Progenitor cell of endocrine pancreas (in vitro differentiated cells): ENCODE measurements at places on chromosomes 1 and 21. TPM values are rescaled to one million over a fixed set of nuclear protein-coding genes. Genes with fewer than 3 reads are reported as not detected.
A peak's percentile ranks its signal among the peaks of the same experiment; 100 is the strongest.

GRCh38 chr1:116832308-116832931 lies 77.3 kb upstream of the PTGFRN start:
- DNase-seq: no peak
- no peaks in the 10 kb centered on the region for H3K27me3 ChIP-seq
- H3K27ac ChIP-seq: no peak overlapping the region
- peaks cover 25% of the 10 kb centered on the region for H3K4me1 ChIP-seq
- H3K4me3 ChIP-seq: no peak overlapping the region

DNA sequence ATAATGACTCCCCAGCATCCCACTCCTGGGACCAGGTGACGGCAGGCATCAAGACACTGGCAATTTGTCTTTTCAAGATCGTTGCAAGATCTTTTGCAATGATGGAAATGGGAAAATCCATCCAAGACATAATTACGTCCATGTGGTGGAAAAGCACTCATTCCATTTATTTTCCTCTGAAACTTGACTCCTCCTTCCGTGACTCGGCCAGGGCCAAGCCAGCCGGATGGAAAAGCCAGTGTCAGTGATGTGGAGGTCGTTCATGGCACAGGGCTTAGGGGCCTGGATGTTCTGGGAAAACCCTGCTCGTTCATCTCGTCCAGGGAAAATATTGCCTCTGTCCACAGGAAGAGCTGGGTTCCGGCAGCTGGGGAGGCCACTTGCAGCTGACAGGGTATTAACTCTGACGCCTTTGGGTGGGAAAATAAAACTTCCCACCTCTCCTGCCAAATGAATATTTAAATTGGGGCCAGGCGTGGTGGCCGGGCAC lies 46.2 kb downstream of the C1orf198 start:
- H3K36me3 ChIP-seq: no peaks in the 10 kb centered on the region
- DNase-seq: no peak
- no peak overlapping the region for H3K4me3 ChIP-seq
- no peak overlapping the region for H3K27ac ChIP-seq
- peaks cover 23% of the 10 kb centered on the region for H3K4me1 ChIP-seq
- no peaks in the 10 kb centered on the region for H3K27me3 ChIP-seq

- H3K36me3 ChIP-seq: peaks cover 27% of the 10 kb centered on the region
- H3K4me3 ChIP-seq: no peak overlapping the region
- H3K4me1 ChIP-seq: no peaks in the 10 kb centered on the region
- no peaks in the 10 kb centered on the region for H3K27me3 ChIP-seq
- H3K27ac ChIP-seq: no peak overlapping the region
- DNase-seq: no peak
These were observed 46.9 kb upstream of the ADAM30 start for GRCh38 chr1:119943216-119943615.

- peaks cover under 1% of the 10 kb centered on the region for H3K36me3 ChIP-seq
- no peak overlapping the region for H3K27ac ChIP-seq
- no peaks in the 10 kb centered on the region for H3K27me3 ChIP-seq
- no peak for DNase-seq
These were observed 36.8 kb upstream of the DIRAS3 start for GRCh38 chr1:68087184-68087583.

- no peak overlapping the region for H3K27ac ChIP-seq
- no peak for DNase-seq
- H3K4me3 ChIP-seq: no peak overlapping the region
These were observed 30.3 kb upstream of the KCNQ4 start for GRCh38 chr1:40753142-40753882.

DNA sequence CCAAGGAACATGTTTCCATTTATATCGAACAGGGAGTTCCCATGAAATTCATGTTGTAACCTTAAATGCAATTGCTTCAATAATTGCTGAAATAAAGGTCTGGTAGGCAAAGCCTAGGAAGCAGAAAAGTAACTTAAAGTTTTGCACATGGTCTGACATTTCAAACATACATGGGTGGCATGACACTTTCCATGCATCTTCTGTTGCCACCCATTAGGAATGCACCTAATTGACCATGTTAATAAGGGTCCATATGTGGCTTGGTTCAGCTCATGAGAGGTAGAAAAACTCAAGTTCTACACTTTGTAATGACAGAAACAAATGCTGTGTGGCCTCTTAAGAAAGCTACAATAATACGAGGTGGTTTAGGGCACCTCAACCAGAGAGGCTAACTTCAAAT lies 72.0 kb upstream of the GORAB start:
- H3K36me3 ChIP-seq: peaks cover 2% of the 10 kb centered on the region
- H3K4me1 ChIP-seq: peaks cover 7% of the 10 kb centered on the region
- no peak for DNase-seq

DNA sequence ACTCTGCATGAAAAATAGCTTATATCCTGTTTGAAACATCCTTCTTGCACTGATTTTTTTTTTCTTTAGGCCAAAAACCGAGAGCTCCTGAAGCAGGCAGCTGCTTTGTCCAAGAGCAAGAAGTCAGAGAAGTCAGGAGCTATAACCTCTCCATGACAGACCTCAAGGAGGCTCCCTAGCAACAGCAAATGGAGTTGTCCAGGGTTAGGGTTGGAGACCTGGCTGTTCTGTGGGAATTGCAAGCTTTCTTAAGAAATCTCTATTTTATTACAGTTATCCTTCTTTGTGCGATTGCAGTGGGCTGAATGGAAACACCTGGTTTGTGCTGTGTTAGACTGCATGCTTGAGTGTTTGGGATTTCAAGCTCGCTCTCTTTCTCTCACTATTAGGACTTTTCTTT lies 12.6 kb upstream of the STX12 start:
- DNase-seq: no peak
- H3K4me1 ChIP-seq: no peaks in the 10 kb centered on the region
- H3K36me3 ChIP-seq: peaks cover 7% of the 10 kb centered on the region
- H3K4me3 ChIP-seq: no peak overlapping the region
- H3K27ac ChIP-seq: no peak overlapping the region
- H3K27me3 ChIP-seq: no peaks in the 10 kb centered on the region

GRCh38 chr1:40593449-40594186 lies 62.2 kb downstream of the ZNF684 start:
- no peaks in the 10 kb centered on the region for H3K4me1 ChIP-seq
- H3K27me3 ChIP-seq: peaks cover 14% of the 10 kb centered on the region
- DNase-seq: no peak
- H3K27ac ChIP-seq: no peak overlapping the region
- H3K4me3 ChIP-seq: no peak overlapping the region
- H3K36me3 ChIP-seq: no peaks in the 10 kb centered on the region

CELA2B gene
- total RNA-seq: not detected in 2 replicates

SLC16A1 gene
- 62.7 and 65.0 TPM in 2 replicates for total RNA-seq

TRIM67 gene
- 0.05 and 0.09 TPM in 2 replicates for total RNA-seq

DNA sequence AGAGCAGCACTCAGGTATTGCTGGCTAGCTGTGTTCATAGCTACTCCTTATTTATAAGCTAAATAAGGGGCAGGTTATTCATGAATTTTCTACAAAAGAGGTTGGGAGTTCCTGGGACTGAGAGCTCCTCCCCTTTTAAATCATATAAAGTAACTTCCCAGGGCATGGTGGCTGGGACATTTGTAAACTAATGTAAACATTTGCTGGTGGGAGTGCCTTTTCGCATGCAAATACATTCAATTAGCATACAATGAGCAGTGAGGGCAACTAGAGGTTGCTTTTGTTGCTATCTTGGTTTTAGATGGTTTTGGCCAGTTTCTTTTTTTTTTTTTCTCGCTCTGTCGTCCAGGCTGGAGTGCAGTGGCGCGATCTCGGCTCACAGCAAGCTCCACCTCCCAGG lies 43.4 kb downstream of the GNPAT start:
- no peaks in the 10 kb centered on the region for H3K27me3 ChIP-seq
- no peaks in the 10 kb centered on the region for H3K4me1 ChIP-seq
- H3K36me3 ChIP-seq: peaks cover 6% of the 10 kb centered on the region

GRCh38 chr1:244573768-244574167 lies 79.2 kb upstream of the DESI2 start:
- no peak for DNase-seq
- H3K4me3 ChIP-seq: no peak overlapping the region
- H3K27ac ChIP-seq: no peak overlapping the region
- H3K36me3 ChIP-seq: peaks cover 4% of the 10 kb centered on the region

AIRE gene
- not detected in 2 replicates for total RNA-seq

DNA sequence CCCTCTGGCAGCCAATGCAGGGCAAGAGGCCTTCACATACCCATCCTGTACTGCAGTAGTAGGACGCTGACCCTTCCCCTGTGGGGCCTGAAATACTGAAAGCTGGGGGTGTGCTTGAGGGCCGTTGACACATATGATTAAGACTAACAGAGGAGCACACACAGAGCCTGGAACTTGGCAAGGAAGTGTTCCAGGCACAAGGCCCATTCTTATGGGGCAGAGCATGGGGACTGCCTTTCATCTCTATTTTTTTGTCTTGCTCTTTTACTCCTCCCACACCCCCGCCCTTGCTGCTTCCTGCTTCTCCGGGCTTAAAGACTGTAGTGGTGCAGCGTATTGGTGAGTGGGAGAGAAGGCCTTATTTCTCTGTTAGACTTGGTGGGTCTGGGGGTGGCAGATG lies 137.4 kb downstream of the BACH1 start:
- no peak overlapping the region for H3K4me3 ChIP-seq
- H3K27ac ChIP-seq: no peak overlapping the region
- H3K4me1 ChIP-seq: peaks cover 4% of the 10 kb centered on the region
- peaks cover 2% of the 10 kb centered on the region for H3K36me3 ChIP-seq

NPHP4 gene
- total RNA-seq: 26.6 and 29.9 TPM in 2 replicates

GRCh38 chr1:113207019-113207418 lies 134.0 kb downstream of the LRIG2 start:
- H3K27me3 ChIP-seq: no peaks in the 10 kb centered on the region
- H3K4me1 ChIP-seq: peaks cover 45% of the 10 kb centered on the region
- H3K36me3 ChIP-seq: no peaks in the 10 kb centered on the region
- H3K27ac ChIP-seq: no peak overlapping the region

DNA sequence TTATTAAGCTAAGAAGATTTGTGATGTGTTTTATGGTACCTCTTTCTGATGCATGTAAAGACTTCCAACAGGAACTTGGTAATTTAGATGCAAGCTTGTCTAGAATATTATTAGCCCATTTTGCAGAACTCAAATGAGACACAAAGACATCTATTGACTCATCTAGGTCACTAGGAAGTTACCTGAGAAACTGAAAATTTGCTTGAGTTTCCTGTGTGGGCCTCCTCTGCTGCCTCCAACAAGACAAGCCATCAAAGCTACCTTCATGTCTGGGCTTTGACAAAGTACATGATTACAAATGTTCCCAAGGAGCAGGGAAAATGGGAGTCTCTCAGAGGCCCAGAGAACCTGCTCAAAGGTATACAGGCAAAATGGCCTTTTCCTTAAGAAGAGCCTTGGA lies 5.6 kb downstream of the RUNX1 start:
- H3K36me3 ChIP-seq: no peaks in the 10 kb centered on the region
- no peak for DNase-seq
- H3K27ac ChIP-seq: no peak overlapping the region
- peaks cover 27% of the 10 kb centered on the region for H3K27me3 ChIP-seq

SCYL3 gene
- 14.5 and 14.8 TPM in 2 replicates for total RNA-seq

DNA sequence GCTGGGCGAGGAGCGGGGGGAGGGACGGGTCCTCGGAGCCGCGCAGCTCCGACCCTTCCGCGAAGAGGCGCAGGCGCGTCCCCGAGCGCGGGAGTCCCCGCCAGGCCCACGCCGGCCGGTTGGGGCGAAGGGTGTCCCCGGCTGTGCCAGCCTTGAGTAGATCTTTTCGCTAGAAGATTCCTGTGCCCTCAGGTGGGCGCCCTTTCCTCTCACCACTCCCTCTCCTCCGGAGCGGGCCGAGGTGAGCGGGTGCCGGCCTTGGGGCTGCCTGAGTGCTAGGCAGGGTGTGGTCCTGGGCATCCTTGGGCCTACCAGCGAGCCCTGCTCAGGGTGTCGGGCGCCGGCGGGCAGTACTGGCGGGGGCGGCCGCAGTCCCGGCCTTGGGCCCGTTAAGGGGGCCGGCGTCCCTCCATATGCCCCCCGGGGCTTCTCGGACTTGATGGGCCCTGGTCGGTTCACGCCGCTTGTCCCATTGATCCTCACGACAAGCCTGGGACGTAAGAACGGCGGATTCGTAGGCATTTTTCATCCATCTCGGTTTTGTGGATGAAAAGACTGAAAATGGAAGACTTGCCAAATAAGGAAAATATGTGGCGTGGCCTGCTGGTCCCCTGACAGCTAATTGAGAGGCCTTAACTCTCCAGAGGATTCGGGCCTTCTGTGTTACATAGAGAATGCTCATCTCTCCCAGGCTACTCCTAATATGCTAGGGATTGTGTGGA lies 712 bp downstream of the DEGS1 start:
- peaks cover 10% of the 10 kb centered on the region for H3K4me1 ChIP-seq
- peak overlapping the region; percentile 77 for H3K4me3 ChIP-seq
- H3K27me3 ChIP-seq: peaks cover 7% of the 10 kb centered on the region
- H3K27ac ChIP-seq: peak overlapping the region; percentile 45
- peaks cover 3% of the 10 kb centered on the region for H3K36me3 ChIP-seq

GRCh38 chr1:115313182-115313581 lies 24.9 kb downstream of the NGF start:
- H3K4me1 ChIP-seq: peaks cover 27% of the 10 kb centered on the region
- no peaks in the 10 kb centered on the region for H3K36me3 ChIP-seq
- H3K4me3 ChIP-seq: no peak overlapping the region

GRCh38 chr1:14039582-14040430 lies 339.8 kb downstream of the PRDM2 start:
- H3K27me3 ChIP-seq: peaks cover 13% of the 10 kb centered on the region
- H3K4me1 ChIP-seq: no peaks in the 10 kb centered on the region
- no peak overlapping the region for H3K27ac ChIP-seq
- H3K36me3 ChIP-seq: no peaks in the 10 kb centered on the region
- no peak for DNase-seq

PRAMEF10 gene
- not detected in 2 replicates for total RNA-seq

KLHDC8A gene
- total RNA-seq: 0.18 and 0.36 TPM in 2 replicates

NDC1 gene
- total RNA-seq: 25.2 and 25.5 TPM in 2 replicates

- H3K36me3 ChIP-seq: no peaks in the 10 kb centered on the region
- H3K27me3 ChIP-seq: no peaks in the 10 kb centered on the region
These were observed 4.1 kb upstream of the PDZK1 start for GRCh38 chr1:145711213-145711651.

SPATA45 gene
- total RNA-seq: 0.69 TPM in 1 of 2 replicates, not detected in the other

DNA sequence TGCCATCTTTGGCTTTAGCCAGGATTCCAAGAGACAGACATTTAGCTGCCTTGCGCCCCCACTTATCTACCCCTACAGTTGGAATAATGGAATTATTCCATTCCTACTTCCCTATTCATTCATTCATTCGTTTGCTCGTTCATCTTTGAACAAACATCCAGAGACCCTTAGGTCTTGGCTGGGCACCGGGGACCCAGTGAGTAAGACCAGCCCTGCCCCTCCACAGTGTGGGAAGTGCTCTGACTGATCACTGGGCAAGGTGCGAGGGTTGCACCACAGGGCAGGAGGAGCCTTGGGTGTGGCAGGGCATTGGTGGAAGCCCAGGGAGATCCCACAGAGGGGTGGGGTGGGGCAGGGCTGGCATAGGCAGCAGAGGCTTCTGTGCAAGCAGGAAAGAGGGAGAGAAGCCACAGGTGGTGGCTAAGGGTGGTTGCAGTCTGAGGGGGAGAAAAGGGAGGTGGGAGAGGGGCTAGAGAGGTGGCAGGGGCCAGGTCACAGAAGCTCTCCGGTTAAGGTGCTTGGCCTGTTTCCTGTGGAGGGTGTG lies 35.0 kb upstream of the TMEM61 start:
- no peak overlapping the region for H3K27ac ChIP-seq
- DNase-seq: no peak
- H3K4me1 ChIP-seq: peaks cover 3% of the 10 kb centered on the region
- peaks cover 21% of the 10 kb centered on the region for H3K27me3 ChIP-seq

- H3K4me1 ChIP-seq: peaks cover 21% of the 10 kb centered on the region
- peak overlapping the region; percentile 84 for H3K27ac ChIP-seq
- H3K4me3 ChIP-seq: no peak overlapping the region
- no peaks in the 10 kb centered on the region for H3K36me3 ChIP-seq
These were observed 202.9 kb downstream of the USP25 start for GRCh38 chr21:15932726-15933125.

GRCh38 chr1:45444609-45445131 lies 46.3 kb downstream of the TESK2 start:
- no peaks in the 10 kb centered on the region for H3K27me3 ChIP-seq
- H3K4me3 ChIP-seq: no peak overlapping the region
- no peak for DNase-seq
